ENCODE measurements at places on chromosomes 11 and 22.

GRCh38 chr11:627308-627576 is 261 bp upstream of the SCT start:
- DNase-seq, result no peak

GRCh38 chr11:35099278-35100012 is 39.5 kb upstream of the CD44 start:
- DNase-seq, result no peak

DNA sequence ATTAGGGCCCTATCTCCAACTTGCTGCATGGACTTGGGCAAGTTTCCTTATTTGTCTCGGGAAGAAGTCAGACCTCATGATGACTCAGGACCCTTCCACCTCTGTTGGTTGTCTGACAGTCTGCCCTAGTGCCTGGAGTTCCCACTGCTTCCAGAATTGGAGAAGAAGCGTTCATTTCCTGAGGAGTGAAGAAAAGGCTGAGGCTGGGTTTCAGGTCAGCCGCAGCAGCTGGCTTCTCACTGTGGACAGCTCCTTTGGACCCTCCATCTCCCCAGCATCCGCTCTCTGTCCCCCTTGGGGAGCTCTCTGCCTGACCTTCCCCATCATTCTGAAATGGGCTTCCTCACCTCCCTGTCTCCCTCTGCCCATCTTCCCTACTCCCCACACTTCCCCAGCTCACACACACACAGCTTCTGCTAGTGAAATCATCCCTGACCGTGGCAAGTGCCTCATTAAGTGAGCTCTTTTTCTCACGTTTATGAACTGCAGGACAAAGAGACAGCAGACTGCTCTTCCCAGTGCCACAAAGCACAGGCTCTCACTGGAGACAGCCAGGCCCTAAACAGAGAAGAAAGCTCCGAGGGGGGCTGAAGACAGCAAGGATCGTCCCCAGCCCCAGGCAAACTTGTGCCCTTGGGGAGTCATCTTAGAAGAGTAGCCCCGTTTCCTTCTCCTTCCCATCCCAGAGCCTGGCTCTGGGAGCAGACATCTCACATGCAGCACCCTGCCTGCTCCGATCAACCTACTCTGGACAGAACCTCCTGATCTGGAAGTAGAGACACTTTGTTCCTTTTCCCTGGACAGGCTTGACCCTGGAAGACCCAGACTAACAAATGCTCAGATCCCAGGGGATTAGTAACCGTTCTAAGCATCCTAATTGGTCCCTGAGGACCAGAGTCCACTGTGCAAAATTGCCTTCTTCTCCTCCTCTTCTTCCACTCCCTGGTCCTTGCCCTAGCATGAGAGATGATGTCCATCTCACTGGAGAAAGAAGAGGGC is 157.9 kb downstream of the FEZ1 start:
- no peak for DNase-seq

- DNase-seq, result no peak
Measured at GRCh38 chr11:114847306-114847975, 169.1 kb downstream of the NXPE2 start.

DNA sequence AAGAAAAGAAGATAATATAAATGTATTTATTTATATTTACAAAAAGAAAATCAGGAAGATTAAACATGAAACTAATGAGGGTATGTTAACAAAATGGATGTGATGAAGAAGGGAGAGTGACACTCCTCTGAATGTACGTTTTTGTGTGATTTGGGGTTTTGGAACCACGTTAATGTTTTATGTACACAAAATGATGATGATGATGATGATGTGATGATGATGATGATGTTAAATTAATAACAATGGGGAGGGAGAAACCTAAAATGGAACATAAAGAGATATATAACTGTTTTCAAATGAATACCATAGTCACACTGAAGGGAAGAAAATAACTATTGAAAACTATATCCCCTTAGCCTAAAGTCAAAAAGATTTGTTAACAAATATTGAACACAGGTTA is 143.1 kb downstream of the RCN1 start:
- no peak for DNase-seq

GRCh38 chr11:128472128-128473089 is 114.9 kb downstream of the ETS1 start:
- no peak for DNase-seq

DNA sequence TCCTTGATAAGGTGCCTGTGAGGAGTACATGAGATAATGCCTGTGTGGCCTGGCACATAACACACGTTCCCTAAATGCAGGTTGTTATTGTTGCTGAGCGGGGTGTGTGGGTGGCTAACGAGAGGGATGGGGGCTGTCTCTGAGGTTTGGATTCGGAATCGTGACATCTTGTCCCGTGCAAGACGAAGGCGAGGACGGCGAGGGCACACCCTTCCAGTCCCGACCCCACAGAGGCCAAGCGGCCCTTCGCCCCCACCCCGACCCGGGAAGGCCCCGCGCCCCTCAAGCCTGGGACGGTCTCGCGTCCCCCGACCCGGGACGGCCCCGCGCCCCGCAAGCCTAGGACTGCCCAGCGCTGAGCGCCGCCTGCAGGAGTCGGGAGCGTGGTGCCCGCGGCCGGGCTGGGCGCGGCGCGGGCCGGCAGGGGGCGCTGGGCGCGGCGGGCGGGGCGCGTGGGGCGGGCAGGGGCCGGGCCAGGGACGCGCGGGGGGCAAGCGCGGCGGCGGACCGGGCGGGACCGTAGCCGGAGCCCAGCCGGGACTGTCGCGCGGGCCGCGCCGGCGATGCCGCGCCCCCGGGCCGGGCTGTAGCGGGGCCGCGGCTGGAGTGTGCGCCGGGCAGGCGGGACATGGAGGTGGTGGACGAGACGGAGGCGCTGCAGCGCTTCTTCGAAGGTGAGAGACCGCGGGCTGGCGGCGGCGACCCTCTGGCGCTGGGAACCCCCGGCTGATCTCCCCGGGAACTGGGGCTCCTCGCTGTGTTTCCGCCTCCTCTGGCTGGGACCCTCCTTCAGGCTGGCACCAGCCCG is at the start of gene MYRF:
TSS of gene MYRF (plus strand) at position 520 of the 808 bp plus-strand sequence. CDS start at position 629, 109 bp downstream.
- peak; percentile 25 for DNase-seq

- DNase-seq, result no peak
Measured at GRCh38 chr11:61163714-61164605, 2.7 kb upstream of the VPS37C start.

DNA sequence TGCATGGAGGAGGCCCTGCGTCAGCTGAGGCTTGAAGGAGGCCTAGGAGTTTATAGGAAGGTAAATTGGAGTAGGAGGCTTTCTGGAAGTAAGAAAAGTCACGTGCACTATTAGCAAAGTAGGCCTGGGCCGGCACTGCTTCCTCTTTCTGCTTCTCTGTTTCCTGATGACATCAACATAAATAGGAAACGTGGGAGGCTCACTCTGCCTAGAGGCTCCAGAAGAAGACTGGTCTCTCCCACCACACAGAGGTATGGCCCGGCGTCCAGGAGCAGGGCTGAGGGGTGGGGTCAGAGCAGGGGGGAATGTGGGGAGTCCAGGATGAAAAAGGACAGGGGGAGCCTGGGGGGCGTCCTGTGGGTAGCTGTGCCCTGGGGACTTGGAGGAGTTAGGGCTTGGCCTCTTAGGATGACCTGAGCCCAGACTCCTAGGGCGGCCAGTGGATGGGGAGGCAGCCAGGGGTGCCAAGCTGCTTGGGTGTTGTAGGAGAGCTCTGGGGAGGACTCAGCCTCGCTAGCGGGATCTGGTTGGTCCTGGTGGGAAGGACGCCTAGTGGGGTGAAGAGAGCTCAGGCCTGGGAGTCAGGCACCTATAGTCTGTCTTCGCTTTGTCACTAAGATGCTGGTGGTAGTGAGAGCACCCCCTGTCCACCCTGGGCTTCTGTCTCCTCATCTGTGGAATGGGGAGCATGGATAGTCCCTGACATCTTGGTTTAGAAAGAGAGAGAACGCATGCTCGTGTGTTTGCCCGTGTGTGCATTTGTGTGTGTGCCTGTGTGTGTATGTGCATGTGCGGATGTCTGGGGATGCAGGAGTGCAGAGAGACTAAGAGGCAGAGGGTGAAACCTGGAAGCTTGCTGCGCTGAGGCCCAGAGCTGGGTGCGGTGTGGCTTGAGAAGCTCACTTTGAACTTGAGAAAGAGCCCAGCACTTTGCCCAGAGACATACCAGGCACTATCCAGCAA is at the start of gene CSF2RB:
TSS of gene CSF2RB (plus strand) at position 202 of the 963 bp plus-strand sequence. CDS start 8,580 bp downstream, outside the sequence.
- no peak for DNase-seq

GRCh38 chr11:67646535-67647336 is 3.8 kb downstream of the ACY3 start:
- no peak for DNase-seq

DNA sequence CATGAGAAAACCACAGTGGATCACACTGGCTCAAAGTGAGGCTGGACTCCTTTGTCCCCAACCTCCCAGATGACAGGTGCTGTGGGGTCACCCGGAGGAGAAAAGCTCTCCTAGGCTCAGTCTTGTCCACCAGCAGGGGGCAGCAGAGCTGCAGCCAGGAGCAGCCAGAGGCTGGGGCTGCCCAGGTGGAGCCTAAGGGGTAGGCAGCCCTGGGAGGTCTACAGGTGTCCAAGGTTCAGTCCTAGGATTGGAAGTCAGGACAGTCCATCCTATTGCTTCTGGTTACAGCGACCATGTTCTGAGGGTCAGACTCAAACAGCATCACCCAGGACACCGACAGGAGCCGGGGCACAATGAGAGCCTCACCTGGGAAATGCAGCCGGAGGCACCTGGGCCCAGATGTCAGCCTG is 77.6 kb upstream of the IGLL5 start:
- DNase-seq, result peak; percentile 41

DNA sequence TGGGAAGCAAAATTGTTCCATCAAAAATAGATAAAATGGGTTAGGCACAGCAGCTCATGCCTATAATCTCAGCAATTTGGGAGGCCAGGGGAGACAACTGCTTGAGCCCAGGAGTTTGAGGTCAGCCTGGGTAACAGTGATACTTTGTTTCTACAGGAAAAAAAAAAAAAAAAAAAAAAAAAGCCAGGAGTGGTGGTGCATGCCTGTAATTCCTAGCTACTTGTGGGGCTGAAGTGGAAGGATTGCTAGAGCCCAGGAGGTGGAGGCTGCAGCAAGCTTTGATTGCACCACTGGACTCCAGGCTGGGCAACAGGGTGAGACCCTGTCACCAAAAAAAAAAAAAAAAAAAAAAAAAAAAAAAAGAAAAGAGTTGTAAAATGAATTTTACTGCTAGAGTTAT is 49.6 kb downstream of the KIF18A start:
- DNase-seq, result no peak

DNA sequence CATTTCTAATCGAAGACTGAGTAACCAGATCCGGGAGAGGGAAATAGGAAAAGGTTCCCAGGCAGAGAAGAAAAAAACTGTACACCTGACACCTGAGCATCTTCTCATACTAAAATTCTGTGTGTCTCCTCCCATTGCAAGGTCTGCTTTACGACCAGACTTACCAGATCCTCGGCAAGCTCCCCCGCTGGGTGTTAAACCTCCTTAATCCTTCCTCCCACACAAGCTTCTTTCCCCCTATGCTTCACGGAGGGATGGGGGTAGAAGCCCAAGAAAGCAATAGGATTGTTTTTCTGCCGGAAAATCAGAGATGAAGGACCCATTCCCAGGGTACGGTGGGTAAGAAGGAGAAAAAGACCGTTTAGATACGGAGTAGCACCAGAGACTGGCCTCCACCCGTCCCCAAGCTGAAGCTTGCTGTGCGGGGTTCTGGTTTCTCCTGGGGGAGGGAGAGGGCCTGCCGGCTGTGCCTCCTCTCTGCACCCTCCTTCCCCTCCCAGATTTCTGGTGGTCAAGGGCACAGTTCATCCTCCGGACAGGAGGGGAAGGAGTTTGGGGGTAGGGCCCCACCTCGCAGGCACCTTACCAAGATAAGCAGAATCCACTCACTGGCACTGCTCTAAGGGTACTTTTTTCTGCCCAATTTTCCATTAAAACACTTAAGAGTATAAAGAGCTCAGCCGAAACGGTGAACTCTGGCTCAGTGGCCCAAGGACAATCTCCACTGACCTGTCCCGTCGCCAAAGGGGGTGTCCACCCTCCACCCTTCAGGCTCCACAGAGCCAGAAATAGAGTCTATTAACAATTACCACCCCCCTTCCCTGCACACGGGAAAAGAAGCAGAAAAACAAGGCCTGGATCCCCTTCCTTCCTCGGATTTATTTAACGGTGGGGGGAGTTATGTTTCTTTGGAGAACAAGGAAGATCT is 1.2 kb downstream of the TOB2 start:
- DNase-seq, result peak; percentile 8

- no peak for DNase-seq
Measured at GRCh38 chr11:70413151-70413550, 14.8 kb downstream of the CTTN start.

GRCh38 chr11:12226093-12226492 is 115.7 kb downstream of the MICAL2 start:
- DNase-seq, result no peak

- DNase-seq, result no peak
Measured at GRCh38 chr11:134562196-134562595, 150.2 kb upstream of the B3GAT1 start.

- no peak for DNase-seq
Measured at GRCh38 chr11:103602840-103603239, 433.6 kb upstream of the DDI1 start.

DNA sequence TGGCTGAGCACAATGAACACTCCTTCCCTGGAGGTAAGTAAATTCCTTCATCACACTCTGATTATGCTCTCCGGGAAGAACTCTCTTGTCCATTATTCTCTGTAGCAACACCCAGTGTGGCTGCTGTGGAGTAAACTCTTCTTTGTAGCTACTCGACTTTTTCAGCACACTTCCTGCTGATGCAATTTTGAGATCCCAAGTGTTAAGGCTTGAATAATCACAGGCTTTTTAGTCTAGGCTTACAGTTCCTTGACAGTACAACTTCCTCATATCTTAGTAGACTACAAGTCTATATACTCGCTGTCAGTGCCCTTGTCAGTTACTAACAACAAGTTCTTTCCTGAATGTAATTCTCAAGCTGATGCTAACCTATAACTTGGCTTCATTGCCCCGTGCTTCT is 301.8 kb upstream of the API5 start:
- DNase-seq, result no peak

GRCh38 chr22:36900880-36901279 is 12.5 kb upstream of the CSF2RB start:
- no peak for DNase-seq

DNA sequence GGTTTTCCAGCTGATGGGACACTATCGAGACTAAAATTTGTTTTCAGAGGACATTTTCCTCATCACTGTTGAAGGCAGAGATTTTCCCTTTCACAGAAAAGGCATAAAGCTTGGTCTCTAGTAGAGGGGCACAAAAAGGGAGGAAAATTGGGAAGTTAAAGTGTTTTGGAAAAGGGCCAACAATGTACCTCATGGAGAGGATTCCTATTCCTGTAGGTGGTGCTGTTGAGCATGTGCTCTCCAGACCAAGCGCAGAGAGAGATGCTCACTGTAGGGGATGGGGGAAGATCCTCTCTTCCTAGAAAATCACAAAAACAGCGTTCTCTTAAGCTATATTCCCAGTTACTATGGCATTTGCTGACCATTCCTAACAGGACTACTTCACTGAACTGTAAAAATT is 44.9 kb downstream of the OR4C46 start:
- DNase-seq, result no peak

Measured in stimulated activated CD8-positive, alpha-beta memory T cell treated with anti-CD3 and anti-CD28 coated beads, Interleukin-4, amount 100 ng/mL, for 1 hour (primary cell).